Sciatic nerve (tissue), 2 donors: ENCODE measurements at places on chromosomes 2 and 18.

DNA sequence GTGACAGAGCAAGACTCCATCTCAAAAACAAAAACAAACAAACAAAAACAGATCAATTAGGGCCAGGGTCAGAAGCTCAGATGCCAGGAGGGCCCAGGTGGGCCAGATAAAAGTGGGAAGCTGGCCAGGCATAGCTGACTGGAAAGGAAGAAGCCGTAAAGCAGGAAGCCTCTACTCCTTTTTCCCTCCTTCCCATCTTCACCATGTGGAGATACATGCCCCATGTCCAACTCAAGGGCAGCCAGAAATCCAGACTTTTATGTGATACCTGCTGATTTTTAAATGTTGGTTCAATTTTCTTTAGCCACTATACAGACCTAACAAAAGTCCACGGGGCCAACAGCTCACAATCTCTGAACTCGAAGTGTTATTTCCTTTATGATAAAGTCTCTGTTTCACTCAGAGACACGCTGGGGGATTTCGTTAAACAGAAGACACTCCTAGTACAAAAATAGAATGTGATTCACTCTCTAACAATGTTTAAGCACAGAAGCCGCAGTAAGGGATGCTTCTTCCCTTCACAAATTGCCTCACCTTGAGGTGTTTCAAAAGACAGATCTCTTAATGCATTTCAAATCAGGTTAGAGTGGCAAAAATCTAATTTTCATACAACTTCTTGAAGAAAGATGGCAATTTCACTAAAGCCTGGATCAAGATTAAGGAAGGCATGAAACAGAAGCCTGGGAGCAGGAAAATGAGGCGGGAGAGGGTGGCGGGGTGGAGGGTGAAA lies 14.0 kb downstream of the TMEM247 start:
- DNase-seq = no peak

- no peak for DNase-seq
These were observed 107.2 kb upstream of the CAPN13 start for GRCh38 chr2:30914456-30914855.

GRCh38 chr2:239171643-239172042 lies 229.2 kb downstream of the HDAC4 start:
- DNase-seq = no peak

- no peak for DNase-seq
These were observed 196.0 kb downstream of the FHOD3 start for GRCh38 chr18:36493349-36494159.

DNA sequence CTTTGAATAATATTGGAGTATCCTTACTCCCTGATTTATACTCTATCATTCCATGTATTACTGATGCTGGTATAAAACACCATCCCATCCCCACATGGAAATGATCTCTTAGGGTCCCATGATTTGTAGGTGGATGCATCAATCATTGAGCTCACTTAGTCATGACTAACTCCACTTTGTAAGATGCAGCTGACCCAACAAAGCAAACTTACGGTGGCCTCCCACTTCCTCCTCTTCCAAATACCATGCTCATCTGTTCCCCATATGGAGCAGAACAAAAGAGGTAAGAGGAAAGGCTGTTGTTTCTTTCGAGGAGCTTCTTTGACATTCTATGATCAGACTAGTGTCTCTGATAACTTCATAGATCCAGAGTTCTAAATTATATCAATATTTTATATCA lies 640.2 kb upstream of the SLC39A10 start:
- no peak for DNase-seq
